ENCODE measurements at places on chromosomes 6 and 20.
A peak's percentile ranks its signal among the peaks of the same experiment; 100 is the strongest.

GRCh38 chr20:1414982-1415381, 22.1 kb upstream of the FKBP1A start:
- no peak for DNase-seq

DNA sequence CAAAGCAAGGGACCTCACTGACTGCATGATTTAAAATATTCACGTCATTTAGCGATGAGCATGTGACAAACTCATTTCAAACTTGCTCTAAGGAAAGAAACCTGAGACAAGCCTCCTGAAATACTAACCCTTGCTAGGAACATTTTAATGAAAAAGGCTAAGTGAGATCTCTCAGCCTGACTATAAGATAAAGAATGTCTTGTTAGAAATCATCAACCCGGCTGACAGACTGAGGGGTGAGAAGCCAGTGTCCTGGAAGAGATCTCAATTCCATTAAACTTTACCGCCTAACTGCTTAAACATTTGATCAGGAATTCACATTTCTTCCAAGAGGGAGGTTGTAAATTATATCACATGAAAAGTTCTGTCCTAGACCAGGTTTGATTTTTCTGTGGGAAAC, 274.8 kb upstream of the EXOC2 start:
- no peak for DNase-seq

DNA sequence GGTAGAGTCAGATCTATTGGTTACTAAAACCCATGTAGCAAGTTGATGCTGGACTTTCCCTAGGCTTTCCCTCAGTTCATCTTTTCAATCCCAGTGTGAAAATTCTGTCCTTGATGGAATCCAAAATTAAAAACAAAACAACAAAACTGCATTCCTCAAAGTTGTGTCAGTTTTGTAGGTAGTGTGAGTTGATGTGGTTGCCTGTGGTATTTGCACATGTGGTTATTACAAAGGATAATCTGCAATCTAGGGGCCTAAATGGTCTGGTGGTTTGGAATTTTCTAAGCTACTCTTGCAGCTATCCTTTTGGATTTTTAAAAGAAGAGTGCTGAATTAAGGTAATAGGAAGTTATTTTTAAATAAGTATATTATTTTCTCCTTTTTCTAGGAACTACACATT, 132.2 kb upstream of the SCGN start:
- no peak for DNase-seq

- no peak for DNase-seq
Measured at GRCh38 chr6:63615590-63615989, 20.0 kb upstream of the PHF3 start.

DNA sequence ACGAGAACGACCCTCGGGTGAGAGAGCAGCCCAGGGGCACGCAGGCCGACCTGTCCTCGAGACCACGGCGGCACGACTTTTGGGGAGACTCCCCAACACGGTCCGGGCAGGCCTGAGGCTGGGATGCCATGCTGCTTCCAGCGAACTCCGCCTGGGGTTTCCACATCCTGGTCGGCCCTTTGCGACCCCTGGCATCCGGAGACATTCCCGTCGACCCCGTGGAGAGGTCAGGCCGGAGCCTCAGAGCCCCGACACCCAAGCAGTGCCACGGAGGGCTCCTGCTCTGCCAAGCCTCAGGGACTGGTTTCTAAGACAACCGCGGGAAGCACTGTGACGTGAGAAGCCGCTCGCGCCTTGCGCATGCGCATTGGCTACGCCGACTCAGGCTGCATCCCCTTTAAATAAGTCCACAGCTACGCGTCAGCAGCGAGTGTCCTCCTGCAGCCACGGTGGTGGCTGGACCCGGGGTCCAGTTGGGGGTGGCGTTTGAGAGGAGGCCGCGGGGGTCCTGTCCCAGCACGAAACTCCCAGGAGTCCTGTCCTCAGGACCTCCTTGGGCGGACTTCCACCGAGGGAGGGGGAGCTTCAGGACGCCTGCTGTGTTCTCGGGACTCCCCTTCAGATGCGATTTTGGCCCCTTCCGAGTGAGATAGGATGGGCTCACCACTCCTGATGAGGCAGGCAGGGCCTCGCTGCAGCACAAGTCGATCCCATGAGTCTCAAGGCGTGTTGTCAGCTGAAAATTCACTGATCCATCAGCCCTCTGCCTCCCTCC, 1089.3 kb upstream of the DEFB115 start:
- DNase-seq = no peak

DNA sequence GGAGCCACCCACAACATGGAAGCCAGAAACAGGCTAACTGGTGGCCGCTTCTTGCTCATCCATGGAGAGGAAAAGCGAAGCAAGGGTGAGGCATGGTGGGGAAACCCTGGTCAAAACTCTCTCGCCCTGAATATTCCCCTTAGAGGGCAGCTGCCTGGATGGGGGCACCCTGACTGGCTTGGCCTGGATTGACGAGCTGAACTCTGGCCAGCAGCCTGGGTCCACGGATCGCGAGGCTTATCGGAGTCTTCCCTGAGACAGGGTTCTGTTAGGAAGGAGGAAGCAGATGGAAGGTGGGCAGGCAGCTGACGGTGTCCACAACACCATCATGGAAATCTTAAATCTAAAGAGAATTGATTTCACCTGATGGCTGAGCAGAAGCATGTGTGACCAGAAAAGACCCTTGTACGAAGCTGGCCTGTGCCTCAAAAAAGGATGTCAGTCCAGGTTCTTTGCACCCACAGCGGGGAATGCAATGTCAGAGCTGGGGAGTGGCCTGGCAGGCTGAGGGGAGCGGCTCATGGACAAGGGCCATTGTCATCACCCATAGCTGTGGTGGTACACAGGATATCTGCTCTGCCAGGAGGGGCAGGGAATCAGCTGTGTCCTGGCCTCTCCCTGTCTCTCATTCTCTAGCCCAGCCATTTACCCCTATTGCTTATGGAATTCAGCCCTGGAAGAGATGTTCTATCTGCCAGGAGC, 109.4 kb upstream of the SNX9 start:
- DNase-seq = no peak

DNA sequence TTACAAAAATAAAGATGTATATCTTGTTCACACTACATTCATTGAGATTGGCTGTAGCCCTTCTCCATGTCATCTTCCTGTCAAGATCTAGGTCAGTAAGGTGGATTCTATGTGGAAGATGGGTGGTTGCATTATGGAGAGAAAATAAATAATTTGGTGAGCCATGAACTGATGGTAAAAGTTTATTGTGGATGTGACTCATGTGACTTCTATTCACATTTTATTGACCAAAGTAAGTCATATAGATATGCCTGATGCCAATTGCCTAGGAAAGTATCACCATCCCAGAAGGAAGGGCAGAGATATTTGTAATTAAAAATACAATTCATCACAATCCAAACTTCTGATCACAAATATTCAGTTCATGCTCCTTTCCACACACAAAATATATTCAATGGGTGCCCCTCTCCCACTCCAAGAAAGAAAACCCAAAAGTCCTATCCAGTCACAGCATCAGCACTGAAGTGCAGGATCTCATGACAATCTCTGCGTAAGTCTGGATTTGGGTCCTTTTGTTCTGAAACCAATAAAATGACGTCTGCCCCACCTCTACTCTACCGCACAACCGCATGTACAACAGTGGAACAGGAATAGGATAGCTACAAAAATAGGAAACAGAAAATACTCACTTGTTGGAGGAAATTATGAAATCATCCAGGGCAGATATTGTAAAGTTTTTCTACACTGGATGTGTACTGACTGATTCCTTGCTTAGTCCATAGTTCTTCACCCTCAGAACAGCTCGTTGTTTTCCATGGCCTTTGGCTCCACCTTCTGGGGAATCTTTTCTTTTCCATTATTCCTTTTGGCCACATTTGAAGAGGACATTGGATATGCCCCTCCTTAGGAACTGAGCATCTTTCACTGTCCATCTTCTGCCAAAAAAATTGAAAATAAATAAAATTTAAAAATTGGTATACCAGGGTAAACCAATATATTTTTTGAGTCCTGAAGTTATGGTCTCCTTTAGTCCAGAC, 16.1 kb upstream of the SLC17A3 start:
- peak; percentile 59 for DNase-seq

Data from urinary bladder (tissue), 4 donors.